ENCODE measurements at places on chromosomes 12 and 14. TPM values are rescaled to one million over a fixed set of nuclear protein-coding genes. Genes with fewer than 3 reads are reported as not detected.

The RBP5 gene
- total RNA-seq: not detected

The COX8C gene
- not detected for total RNA-seq

The INHBE gene
- 0.99 TPM for total RNA-seq

The FBRSL1 gene
- 5.2 TPM for total RNA-seq

The RAP1B gene
- 256 TPM for total RNA-seq

The AQP6 gene
- not detected for total RNA-seq

The EML5 gene
- under 0.01 TPM for total RNA-seq

The NABP2 gene
- 13.9 TPM for total RNA-seq

The ASCL1 gene
- total RNA-seq: not detected

The NYNRIN gene
- total RNA-seq: 45.1 TPM

The CSRP2 gene
- total RNA-seq: 26.7 TPM

The ACSS3 gene
- 24.5 TPM for total RNA-seq

The PPP1R36 gene
- not detected for total RNA-seq

The ENDOU gene
- not detected for total RNA-seq

The CLEC2A gene
- total RNA-seq: not detected

The KRT6C gene
- not detected for total RNA-seq

The ESPL1 gene
- total RNA-seq: 1.5 TPM

The KSR2 gene
- total RNA-seq: not detected

The TAS2R13 gene
- total RNA-seq: 7.4 TPM

Measured in fibroblast of the aortic adventitia (primary cell).